CD8-positive, alpha-beta memory T cell (primary cell): ENCODE measurements at places on chromosomes 11 and 22.

- H3K4me1 ChIP-seq: peaks cover 23% of the 10 kb centered on the region
- H3K27ac ChIP-seq: no peak overlapping the region
- H3K4me3 ChIP-seq: no peak overlapping the region
- DNase-seq: peak; percentile 4
- H3K27me3 ChIP-seq: no peaks in the 10 kb centered on the region
These were observed 13.3 kb upstream of the MICALL1 start for GRCh38 chr22:37892566-37893335.

- H3K4me3 ChIP-seq: no peak overlapping the region
- no peaks in the 10 kb centered on the region for H3K36me3 ChIP-seq
- no peaks in the 10 kb centered on the region for H3K4me1 ChIP-seq
- H3K27me3 ChIP-seq: no peaks in the 10 kb centered on the region
- DNase-seq: no peak
These were observed 769.5 kb upstream of the LUZP2 start for GRCh38 chr11:23727387-23727786.

DNA sequence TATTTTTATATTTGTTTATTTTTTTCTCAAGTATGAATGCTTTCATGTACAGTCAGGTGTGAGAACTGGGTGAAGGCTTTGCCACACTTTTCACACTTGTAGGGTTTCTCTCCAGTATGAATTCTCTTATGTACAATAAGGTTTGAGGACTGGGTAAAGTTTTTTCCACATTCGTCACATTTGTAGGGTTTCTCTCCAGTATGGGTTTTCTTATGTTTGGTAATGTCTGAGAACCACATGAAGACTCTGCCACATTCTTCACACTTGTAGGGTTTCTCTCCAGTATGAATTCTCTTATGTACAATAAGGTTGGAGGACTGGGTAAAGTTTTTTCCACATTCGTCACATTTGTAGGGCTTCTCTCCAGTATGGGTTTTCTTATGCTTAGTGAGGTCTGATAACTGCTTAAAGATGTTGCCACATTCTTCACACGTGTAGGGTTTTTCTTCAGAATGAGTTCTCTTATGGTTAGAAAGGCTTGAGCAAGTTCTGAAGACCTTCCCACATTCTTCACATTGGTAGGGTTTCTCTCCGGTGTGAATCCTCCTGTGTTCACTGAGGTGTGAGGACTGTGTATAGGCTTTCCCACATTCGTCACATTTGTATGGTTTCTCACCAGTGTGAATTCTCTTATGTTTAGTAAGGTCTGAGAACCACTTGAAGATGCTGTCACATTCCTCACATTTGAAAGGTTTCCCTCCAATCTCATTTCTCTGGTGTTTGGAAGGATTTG, 19.7 kb downstream of the ZNF195 start:
- H3K27ac ChIP-seq: no peak overlapping the region
- peaks cover 44% of the 10 kb centered on the region for H3K36me3 ChIP-seq
- H3K4me3 ChIP-seq: no peak overlapping the region

DNA sequence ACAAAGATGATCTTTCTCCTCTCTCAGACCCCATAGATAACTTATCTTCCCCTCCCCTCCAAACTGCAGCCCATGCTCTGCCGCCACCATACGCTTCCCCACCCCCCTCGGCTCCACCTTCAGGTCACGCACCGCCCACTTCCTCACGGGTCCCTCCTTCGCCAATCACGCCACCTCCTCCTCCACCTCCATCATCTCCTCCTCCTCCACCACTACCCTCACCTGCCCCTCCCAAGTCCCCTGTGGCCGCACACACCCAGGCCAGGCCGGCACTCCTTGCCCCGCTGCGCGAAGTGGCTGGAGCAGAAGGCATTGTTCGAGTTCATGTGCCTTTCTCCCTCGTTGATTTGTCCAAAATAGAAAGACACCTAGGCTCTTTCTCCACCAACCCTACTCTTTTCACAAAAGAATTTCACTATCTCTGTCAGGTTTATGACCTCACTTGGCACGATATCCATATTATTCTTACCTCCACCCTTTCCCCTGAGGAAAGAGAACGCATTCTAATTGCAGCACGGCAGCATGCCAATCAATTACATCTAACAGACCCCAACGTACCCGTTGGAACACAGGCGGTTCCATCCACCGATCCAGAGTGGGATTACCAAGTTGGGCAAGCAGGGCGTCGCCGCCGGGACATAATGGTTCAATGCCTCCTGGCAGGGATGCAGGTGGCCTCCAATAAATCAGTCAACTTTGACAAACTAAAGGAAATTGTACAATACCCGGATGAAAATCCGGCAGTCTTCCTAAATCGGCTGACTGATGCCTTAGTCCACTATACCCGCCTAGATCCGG, 12.3 kb upstream of the OR56A3 start:
- no peak overlapping the region for H3K27ac ChIP-seq
- no peak for DNase-seq
- H3K4me1 ChIP-seq: no peaks in the 10 kb centered on the region
